Pons (tissue), 1 donor: ENCODE measurements at places on chromosomes 1 and 21.

- no peak for DNase-seq
These were observed 27.8 kb upstream of the FMO4 start for GRCh38 chr1:171286032-171286705.

- no peak for DNase-seq
These were observed 13.5 kb downstream of the COL6A1 start for GRCh38 chr21:45994759-45995685.

DNA sequence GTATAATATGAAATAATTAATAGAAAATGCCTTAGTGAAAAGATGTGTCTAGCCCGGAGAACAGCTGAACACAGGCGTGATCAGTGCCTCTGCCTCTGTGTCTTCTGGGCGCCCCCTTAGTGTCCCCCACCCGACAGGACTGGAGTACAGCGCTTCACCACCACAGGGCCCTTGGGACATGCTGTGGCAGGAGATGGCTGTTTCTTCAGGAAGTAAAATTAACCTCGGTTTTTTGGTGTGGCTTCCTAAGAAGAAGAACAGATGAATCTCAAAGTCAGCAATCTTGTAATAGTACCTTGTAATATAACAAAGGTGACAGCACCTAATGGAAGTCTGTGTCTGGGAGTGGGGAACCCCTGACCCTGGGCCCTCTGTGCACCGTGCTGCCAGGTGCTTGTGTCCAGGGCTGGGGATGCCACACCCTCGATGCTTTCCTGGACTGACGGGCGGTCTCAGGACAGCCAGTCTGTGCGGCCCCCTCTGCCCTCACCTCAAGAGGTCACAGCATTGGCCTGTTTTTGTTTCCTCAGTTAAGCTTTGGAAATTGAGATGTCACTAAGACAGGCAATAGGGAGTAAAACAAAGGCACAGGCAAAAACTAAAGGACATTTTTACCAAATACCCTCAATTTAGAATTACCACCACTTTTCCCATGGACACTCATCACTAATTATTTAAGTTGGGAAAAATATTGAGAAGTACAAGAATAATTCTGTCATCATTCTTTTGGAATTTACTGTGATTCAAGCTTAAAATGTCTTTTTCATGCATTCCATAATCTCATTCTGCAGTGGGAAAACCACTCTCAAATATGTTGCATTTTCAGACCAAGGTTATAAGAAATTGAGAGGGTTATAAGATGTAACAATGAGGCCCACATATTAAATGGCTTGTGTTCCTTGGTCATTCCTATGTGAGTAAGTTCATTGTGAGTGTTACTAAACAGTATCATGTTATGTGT, 79.3 kb downstream of the ADARB1 start:
- no peak for DNase-seq

DNA sequence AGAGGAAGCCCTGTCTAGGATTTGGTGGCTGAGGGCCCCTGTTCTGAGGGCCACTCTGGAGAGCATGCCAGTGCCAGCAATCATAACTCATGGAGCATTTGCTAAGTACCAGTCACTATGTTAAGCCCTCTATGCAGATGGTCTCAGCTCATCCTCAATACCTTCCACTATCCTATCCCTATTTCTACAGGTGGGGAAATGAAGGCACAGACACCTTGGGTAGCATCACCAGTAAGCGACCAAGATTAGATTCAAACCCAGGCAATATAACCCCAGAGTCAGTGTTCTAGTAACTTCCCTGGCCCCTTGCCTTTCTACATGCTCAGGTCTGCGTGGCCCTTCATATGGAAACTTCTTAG, 7.9 kb upstream of the NBPF1 start:
- DNase-seq: peak; percentile 52

DNA sequence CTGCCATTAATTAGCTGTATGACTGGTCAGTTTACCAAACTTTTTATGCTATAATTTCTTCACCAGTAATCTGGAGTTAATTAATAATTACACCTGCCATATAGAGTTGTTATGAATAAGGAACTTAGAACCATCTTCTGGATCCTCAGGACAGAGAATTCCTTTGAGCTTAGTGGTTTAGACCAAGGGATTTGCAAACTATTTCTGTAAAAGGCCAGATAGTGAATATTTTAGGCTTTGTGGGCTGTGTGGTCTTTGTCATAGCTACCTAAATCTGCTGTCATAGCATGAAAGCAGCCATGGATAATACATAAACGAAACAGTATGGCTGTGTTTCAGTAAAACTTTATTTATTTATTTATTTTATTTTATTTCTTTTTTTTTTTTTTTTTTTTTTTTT, 9.0 kb downstream of the TIMM17A start:
- no peak for DNase-seq

GRCh38 chr21:38287476-38287875, 30.7 kb downstream of the KCNJ15 start:
- DNase-seq: no peak

- no peak for DNase-seq
These were observed 16.6 kb downstream of the TRIM62 start for GRCh38 chr1:33165209-33165608.

DNA sequence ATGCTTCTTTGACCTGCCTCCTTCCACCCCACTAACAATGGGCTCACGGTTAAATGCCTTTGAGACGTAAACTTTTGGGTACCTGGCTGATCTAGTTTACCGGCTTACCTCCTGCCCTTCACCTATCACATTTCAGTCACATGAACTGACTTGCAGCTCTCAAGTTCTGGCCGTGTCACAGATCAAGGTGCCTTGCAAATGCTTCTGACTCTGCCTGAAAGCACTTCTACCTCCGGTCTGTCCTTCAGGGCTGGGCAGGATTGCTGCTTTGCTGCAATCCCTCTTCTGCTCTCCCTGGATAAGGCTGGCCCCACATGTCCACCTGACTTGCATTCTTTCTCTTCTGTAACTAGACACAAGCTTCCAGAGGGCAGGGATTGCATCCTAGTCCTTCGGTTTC, 69.0 kb downstream of the GRIK1 start:
- DNase-seq: no peak

GRCh38 chr1:54678776-54679643, 36.7 kb upstream of the TTC4 start:
- DNase-seq: no peak

DNA sequence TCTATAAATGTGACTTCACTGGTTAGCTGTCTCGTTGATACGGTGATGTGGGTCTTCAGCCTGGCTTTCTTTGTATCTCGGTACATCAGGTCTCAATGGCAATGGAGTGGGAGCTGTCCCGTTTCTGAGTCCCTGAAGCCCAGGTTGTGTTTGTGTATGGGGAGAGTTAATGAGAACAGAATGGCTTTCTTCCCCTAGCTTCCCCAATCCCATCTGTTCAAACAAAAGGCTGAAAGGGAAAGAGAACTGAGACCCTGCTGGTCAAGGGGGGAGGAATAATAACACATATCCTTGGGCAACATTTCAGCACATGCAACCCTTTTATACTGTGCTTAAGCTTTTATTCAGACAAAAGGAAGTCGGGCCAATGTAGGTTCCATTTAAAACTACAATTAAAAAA, 28.4 kb upstream of the CASQ2 start:
- DNase-seq: no peak

- DNase-seq: no peak
These were observed 617.5 kb downstream of the PTPRU start for GRCh38 chr1:29853716-29854330.

- DNase-seq: no peak
These were observed 2.9 kb upstream of the PTGFRN start for GRCh38 chr1:116906812-116907211.

- DNase-seq: no peak
These were observed 389.6 kb upstream of the USP24 start for GRCh38 chr1:55604749-55605148.

DNA sequence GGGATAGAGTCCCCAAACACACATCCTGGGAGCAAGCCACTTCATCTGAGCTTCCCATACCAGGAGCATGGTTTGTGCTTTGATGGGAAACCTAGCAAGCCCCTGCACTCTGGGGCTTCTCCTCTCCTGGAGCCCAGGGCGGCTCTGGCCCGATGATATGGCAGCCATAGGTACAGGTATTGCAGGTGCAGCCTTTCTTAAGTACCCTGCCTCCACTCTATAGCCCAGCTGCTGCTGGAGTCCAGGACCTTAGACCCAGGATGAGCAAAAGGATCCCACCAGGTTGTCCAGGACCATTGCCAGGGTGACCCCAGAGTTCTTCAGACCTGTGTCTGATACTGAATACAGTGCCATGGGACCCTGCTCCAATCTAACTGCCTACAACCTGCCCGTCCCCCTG, 4.2 kb downstream of the C1orf226 start:
- no peak for DNase-seq

DNA sequence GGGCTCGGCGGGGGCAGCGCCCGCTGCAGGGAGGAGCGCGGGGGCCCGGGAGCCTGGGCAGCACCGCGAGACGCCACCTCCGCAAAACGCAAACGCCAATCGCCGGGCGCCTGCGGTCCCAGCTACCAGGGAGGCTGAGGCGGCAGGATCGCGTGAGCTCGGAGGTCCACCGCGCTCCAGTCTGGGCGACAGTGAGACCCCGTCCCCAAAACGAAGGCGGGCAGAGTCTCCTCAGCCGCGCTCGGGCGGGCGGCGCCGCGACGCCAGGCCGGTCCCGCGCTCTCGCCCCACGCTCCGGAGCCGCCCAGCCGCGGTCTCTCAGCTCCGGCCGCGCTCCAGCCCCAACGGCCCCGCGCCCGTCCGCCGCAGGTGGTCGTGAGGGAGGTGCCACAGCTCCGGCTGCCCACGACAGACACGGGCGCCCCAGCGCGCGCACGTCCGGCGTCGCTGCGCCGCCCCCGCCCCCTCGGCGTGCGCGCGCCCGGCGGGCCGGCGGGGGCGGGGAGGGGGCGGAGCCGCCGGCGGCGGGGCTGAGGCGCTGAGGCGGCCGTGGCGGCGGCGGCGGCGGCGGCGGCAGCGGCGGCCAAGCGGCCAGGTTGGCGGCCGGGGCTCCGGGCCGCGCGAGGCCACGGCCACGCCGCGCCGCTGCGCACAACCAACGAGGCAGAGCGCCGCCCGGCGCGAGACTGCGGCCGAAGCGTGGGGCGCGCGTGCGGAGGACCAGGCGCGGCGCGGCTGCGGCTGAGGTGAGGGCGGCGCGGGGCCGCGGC, at the start of gene ADARB1:
ADARB1 (plus strand) TSS at position 533 of the 770 bp plus-strand sequence. CDS start 97,077 bp downstream, outside the sequence.
- no peak for DNase-seq

- no peak for DNase-seq
These were observed 75.5 kb upstream of the RAB3GAP2 start for GRCh38 chr1:220347654-220348175.

GRCh38 chr1:64683419-64683818, 61.5 kb upstream of the RAVER2 start:
- DNase-seq: no peak

DNA sequence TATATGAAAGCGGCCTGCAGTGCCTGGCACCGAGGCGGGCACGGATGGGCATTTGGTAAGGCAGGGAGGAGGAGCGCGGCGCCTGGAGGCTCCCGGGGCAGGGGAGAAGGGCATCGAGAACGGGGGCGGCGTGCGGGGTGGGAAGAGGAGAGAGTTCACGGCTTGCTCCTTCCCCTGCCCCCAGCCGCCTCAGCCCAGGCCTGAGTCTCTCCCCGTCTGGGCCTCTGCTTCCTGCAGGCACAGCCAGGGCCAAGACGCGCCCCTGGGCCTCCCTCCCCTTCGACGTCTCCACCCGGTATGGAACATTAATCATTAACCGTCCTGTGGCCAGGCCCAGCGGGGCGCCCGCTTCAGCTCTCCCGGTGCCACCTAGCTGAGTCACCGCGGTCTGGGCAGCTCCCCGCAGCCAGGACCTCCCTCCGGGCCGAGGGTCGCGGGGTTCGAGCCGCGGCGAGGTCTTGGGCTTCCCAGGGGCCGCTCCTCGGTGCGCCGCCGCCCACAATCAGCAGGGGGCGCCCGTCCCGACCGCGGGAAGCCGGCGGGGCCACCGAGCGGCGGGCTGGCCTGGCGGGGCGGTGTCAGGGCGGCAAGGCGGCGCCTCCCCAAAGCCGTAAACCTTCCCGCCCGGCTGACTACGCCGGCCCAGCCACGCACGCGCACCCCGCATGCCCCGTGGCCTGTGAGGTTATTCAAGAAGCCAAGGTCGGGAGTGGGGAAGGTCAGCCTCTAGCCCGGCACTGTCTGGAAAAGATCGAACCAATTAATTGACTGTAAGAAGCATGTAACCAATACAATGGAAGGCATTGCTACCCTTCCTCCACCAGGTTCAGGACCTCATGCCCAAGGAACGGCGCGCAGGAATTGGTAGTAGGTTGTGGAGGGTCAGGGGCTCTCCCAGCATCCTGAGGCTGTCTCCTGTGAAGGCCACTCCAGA, 23.4 kb upstream of the RD3 start:
- DNase-seq: peak; percentile 32

DNA sequence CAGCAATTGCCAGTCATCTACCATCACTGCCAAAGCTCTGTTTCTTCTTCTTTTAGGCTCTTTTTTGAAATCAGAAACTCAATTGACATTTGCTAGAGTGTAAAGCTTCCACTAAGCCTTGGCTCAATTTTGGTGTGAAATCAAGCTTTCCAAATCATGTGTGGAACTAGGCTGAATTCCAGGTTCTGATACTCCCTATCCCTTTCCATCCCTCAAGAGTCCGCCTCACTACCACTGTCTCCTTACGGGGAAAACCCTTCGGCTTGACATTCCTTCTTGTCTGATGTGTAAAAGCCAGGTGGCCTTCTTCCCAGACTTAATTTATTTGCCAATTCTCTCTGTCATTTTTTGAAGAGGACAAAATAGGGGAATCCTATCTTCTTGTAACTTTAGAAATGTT, 47.2 kb upstream of the PRMT6 start:
- peak; percentile 35 for DNase-seq

DNA sequence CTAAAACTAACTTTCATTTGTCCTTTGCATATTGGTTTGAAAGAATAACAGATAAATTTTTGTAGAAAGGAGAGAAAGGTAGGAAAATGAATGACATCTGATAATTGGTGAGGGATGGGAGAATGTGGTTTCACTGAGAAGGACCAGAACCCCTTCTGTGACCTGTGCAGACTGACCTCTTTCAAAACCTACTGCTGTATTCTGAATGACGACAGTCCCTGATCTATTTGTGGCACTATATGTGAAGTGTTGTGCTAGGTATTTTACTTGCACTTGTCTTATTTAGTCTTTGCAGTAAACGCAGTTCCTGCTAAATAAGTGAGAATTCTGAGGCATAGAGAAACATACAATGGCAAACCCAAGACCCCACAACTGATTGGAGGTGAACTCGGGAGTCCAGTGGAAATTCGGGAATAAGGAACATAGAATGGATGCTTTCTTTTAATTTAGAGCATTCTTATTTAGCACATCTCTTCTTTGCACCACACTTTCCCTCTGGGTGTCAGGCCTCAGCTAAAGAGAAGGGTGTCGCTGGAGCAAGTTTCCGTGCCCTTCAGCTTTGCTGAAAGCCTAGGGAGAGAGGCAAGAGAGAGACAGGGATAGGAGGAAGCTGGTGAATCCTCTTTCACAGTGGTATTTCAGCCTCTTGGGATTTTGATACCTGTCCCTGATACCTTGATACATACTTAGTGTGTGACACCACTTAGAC, 230.2 kb downstream of the PAPPA2 start:
- no peak for DNase-seq

DNA sequence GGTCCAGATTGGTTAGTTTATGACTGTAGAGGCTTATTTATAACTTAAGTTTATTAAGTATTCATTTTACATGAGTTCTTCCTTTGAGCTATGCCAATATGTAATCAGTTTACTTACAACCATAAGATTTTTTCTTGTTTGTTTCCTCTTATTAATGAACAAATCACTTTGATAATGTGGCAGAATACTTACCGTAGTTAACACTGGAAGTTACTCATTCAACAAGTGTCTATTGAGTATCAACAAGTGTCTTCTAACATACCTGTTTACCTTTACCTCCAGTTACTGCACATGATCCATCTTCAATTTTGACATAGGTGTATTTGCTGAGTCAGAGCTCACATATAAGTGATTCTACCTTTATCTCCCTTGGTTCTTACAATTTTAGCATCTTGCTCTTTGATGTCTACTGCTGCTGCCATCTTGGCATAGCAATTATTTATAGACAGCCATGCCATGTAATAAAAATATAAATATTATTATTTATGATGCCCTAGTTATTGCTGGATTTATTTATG, 205.7 kb downstream of the NCAM2 start:
- DNase-seq: no peak
